ENCODE measurements at places on chromosomes 7 and 10.

DNA sequence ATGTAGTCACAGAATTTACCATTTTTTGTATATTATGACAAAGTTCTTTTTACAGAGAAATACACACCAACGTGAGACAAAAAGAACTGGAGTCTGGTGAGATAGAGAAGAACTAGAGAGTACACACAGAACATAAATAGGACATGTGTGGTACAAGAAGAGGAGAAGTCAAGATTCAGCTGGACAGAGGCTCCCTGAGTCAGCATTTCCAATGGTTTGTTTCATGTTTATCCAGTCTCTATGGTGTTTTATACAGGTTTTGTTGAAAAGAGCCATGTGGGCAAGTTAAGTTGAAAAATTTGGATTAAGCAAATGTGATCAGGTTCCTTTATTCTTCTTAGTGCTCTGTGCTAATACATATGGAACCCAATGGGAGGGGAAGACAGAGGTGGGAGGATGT, 105.5 kb upstream of the AKR1E2 start:
- no peak for DNase-seq

GRCh38 chr10:61992671-61993668, 91.5 kb downstream of the ARID5B start:
- DNase-seq: peak; percentile 81

GRCh38 chr7:907158-907980, 31.0 kb downstream of the GET4 start:
- DNase-seq: no peak

- no peak for DNase-seq
Measured at GRCh38 chr10:17169803-17170202, 31.7 kb downstream of the TRDMT1 start.

All from CD4-positive, alpha-beta T cell treated with Interleukin-12 subunit alpha and Interleukin-12 subunit beta, for 1 hour (primary cell).